Keratinocyte (primary cell): ENCODE measurements at places on chromosomes 13 and 19.

- no peak for DNase-seq
Measured at GRCh38 chr13:39433651-39434050, 169.3 kb downstream of the LHFPL6 start.

GRCh38 chr13:25171517-25172302, at the start of gene AMER2:
AMER2 (minus strand) TSS chr13:25172288; CDS start chr13:25171619, 669 bp downstream.
- DNase-seq: no peak

GRCh38 chr13:38758277-38758676, 71.4 kb downstream of the FREM2 start:
- no peak for DNase-seq

GRCh38 chr13:111472559-111473460, 152.4 kb downstream of the TEX29 start:
- no peak for DNase-seq

DNA sequence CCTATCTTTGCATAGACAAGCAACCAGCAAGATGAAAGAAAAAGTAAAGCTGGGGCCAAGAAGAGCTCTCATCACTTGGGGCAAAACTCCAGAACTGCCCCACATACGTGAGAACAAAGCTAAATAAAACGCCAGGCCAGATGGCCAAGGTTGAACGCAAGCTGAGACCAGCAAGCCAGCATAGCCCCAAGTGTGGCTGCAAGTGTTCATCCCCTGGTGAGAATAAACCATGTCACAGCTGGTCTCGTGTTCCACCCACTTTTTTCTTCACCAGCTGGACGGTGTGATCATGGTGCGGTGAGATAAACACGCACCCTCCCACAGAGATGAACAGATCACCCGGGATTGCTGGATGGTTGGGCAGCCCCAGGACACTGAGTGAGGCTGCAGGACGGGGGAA, 109.6 kb upstream of the CACNA1A start:
- no peak for DNase-seq

- no peak for DNase-seq
Measured at GRCh38 chr13:23243066-23243465, 62.3 kb downstream of the SGCG start.

GRCh38 chr19:46998445-46999125, 21.1 kb upstream of the NPAS1 start:
- DNase-seq: no peak
